NCI-H1092 treated with DMSO at 0.1 percent for 48 hours (cell line): ENCODE measurements at places on chromosomes 2 and 18.

GRCh38 chr2:227058888-227059399 is 105.1 kb downstream of the COL4A4 start:
- DNase-seq = no peak

DNA sequence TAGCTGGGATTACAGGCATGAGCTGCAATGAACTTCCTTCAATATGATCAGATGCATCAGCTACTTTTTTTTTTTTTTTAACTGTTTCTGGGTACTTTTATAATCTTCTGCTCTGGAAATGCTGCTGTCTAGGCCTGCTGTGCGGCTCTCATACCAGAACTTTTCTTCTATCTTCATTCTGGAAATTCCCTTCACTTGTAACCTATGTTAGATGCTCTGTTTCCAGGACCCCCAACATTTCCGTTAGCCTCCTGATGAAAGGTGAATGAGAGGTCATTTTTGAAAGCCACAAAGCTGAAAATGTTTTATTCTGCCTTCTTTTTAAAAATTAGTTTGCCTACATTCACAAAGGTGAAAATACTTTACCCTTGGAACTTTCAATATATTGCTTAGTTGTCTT is 8.6 kb downstream of the AGFG1 start:
- no peak for DNase-seq

GRCh38 chr2:14722904-14723570 is 90.5 kb downstream of the LRATD1 start:
- DNase-seq = no peak

DNA sequence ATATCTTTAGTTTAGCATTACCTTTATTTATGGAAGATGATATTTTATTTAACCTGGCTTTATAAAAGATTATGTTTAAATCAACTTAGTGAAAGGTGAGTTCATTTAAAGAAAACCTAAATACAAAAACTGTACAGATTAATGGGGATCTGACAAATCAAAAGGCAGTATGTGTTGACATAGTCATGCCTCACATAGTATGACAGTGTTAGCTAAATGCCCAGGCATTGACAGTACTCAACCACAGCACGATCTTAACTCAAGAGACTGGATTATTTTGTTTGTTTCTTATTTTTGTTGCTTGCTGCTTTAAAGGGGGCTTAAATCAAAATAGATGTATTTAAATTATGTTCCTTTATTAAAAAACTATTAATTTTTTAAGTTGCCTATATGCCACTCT is 7.8 kb downstream of the DOK6 start:
- DNase-seq = no peak

- DNase-seq = no peak
These were observed 249.4 kb downstream of the LOXHD1 start for GRCh38 chr18:46407486-46408166.

DNA sequence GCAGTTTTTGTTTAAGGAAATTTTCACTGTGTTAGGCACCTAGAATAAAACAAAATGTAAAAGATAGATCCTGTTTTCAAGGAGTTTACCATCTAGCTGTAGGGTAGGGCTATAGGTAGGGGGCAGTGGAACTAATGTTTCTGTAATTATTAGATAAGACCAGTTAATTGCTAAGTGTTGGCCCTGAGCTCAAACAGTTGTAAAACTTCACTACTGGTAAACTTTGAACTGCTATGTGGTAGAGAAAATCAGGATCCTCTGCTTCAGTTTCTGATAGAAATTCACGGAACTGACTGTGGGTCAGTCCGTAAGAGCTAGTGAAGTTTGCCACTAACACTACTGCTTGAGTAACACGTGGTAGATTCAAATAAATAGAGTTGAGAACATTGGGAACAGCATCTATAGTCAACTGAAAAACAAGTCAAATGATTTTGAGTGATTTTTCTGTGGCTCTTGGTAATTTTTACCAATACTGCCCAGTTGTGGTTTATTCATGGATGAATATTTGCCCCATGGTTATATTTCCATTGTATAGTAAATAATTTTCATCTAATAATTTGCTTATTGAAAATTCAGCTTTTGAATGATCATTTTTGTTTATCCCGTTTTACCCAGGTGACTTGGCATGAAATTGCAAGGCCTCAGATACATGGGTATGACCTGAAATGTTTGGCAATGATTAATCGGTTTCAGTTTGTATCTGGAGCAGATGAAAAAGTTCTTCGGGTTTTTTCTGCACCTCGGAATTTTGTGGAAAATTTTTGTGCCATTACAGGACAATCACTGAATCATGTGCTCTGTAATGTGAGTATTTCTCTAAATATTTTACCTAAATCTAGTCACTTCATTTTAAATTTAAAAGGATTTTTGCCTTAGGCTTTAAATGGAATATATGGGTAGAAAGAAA is 26.4 kb downstream of the ELP2 start:
- DNase-seq = no peak

DNA sequence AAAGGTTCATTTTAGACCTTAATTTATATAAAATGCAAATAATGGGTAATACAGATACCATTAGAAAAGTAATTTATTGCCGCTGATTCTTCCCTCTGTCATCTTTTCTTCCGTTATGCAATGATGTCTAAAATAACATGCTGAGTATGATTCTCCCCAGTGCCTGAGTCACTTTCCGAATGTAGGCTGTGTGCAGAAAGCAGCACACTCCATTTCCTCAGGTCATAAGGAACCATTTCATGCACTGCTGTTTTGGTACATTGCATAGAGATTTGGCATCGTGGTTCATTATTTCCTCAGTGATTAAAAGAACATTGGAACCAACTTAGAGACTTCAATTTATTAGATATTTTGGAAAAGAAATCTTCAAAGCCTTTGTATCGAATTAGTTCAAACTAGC is 173.5 kb downstream of the CDH2 start:
- no peak for DNase-seq

GRCh38 chr2:234996069-234996940 is 44.5 kb downstream of the SH3BP4 start:
- no peak for DNase-seq

DNA sequence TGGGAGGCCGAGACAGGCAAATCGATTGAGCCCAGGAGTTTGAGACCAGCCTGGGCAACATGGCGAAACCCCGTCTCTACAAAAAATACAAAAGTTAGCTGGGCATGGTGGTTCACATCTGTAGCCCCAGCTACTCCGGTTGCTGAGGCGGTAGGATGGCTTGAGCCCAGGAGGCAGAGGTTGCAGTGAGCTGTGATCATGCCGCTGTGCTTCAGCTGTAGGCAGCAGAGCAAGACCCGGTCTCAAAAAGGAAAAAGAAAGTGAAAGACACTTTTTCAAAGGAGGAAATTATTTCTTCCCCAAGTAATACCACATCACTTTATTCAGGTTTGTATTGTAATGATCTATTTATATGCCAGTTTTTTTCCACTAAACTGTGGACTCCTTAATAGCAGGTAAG is 35.7 kb upstream of the TAF4B start:
- DNase-seq = no peak

DNA sequence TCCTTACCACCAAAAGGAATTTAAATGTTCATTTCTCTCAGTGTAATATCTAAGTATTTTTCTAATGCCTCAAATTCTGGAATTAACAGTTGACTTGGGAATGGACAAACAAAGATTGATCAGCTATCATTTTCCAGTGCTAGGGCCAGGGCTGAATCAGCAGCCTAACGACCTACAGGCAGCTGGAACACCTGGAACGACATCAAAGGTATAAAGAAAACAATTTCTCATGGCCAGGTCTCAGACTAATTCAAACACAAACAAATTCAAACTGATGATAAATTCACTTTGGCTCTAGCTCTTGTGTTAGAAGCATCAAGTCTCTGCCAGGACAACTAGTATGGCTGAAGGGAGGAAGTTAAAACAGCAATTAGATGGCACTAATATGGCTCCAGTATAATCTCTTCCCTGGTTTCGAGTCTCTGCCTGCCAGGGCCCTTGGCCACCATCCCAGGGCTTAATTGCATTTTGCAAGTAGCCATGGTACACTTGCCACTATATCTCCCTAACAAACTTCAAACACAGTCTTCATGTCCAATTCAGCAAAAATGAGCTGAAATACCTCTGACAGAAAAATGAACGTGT is 70.2 kb upstream of the FSHR start:
- DNase-seq = peak; percentile 86

DNA sequence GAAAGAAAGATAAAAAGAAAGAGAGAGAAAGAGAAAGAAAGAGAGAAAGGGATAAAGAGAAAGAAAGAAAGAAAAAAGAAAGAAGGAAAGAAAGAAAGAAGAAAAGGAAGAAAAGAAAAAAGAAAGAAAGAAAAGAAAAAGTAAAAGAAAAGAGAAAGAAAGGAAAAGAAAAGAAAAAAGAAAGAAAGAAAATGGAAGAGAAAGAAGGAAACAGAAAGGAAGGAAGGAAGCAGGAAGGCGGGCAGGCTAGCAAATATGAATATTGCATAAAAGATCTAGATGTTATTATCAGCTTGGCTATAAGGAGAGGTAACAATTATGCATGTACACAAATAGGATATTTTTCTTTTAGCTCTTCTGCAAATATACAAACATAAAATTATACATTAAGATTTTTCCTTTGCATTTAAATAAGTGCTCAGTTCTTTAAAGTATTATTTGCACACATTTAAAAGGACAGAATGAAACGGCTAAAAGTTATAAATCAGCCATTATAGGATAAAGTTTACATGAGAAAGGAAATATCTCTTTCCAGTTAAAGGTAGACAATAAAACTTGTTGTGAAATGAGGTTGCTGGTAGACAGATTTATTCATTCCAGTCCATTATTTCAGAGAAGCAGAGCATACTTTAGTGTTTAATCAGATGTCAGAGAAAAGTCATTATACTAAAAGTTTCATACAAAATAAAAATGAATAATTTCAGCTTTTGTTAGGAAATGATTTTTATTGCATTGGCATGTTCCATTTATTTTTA is 511.4 kb downstream of the KCNJ3 start:
- DNase-seq = no peak

DNA sequence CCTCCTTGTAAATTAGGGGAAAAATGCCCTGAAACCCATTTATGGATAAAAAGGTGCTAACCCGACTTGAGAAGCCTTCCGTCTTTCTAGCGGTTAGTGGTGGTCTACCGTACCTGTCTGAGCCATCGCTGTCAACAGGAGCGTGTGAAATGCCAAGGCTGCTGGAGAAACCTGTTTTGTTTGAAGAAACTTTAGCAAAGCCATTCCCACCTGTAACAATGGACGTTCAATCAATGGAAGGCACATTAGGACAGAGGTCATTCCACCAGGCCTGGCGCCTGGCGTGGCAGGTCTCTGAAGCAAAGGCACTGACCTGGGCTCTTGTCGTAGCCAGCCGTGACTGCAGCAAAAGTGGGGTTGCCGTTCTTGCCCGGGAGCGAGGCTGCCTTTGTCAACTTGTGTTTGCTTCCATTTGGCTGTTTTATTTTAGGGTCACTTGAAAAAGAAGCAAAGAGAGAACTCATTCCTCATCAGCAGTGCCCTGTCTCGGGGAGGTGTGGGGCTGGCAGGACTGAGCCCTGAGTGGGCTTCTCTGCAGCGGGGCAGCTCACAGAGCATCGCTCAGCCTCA is 47.2 kb downstream of the ZAP70 start:
- no peak for DNase-seq

- DNase-seq = no peak
These were observed 10.2 kb upstream of the SP9 start for GRCh38 chr2:174324530-174324929.

DNA sequence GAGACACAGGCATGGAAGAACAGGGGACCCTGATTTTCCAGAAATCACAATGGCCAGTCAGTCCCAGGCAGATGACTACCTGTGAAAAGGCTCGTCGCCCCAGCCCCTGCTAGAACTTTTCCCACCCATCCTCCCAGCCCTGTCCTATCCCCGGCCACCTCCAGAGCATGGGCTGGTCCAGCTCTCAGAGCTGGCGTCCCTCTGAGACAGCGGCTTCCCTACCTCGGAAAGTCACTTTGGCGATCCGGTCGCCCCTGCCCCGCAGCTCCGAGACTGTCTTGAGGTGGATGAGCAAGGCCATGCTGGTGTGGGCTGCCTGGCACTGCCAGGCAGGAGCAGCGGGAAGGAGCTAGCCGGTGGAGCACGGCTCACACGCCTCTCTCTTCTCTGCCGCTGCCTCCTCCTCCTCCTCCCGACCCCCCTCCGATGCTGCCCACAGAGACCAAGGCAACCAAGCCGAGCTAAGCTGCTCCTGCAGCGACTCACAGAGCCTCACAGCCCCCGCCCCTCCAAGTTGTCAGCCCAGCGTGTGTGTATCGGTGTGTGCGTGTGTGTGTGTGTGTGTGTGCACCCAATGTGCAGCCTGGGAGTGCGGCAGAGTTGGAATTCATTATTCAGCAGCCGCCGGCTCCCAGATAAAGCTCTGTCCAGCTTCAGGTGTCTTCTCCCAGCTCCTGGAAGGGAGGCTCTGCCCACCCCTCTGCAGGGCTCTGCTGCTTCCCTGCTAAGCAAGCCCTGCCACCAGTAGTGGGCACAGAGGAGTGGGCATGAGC is 80.5 kb upstream of the OTOF start:
- no peak for DNase-seq

DNA sequence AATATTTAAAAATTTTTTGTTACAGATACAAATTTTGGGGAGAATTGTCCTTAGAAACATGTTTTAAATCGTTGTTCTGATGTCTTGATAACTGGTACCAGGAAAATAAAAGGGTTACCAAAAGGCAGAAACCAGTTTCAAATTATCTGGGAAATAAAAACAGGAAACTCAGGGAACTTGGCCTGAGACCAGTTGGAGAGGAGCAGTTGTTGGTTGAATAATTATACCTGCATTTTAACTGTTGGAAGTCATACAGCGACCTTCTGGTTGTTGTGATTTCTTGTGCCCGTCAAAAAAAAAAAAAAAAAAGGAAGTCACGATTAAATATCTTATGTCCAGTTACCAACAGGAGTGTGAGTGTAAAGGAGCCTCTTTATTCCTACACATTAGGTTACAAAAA is 51.8 kb downstream of the CRIM1 start:
- no peak for DNase-seq

- no peak for DNase-seq
These were observed 3.5 kb downstream of the SS18 start for GRCh38 chr18:26086959-26087358.

DNA sequence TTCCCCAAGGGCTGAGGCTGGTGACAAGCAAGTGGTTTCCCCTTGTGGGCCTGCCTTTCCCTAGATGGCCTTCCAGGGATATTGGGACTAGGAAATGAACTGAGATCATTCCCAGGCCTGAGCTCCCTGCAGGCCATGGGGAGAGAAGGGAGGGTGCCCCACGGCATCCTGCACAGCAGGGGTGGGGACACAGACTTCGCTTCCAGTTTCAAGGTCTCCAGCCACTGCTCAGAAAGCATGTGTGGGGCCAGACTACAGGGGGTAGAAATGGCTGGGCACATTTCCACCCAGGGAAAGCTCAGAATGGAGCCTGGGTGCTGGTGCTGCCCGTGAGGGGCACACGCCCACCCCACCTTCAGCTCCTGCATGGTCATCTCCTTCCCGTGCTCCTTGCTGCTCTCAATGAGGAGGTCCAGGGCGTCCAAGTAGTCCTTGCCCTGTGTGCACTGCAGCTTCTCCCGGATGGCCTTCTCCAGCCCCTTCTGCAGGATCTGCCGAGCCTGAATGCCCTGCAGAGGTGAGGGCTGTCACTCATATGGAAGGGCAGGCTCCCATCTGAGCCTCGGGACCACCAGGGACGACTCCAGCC is 13.2 kb downstream of the CYP26B1 start:
- DNase-seq = no peak
